CD14-positive monocyte (primary cell): ENCODE measurements at places on chromosomes 7 and 10. TPM values are rescaled to one million over a fixed set of nuclear protein-coding genes. Genes with fewer than 3 reads are reported as not detected.
A peak's percentile ranks its signal among the peaks of the same experiment; 100 is the strongest.

GRCh38 chr7:45325378-45325777 is 167.8 kb downstream of the RAMP3 start:
- no peak for DNase-seq

DNA sequence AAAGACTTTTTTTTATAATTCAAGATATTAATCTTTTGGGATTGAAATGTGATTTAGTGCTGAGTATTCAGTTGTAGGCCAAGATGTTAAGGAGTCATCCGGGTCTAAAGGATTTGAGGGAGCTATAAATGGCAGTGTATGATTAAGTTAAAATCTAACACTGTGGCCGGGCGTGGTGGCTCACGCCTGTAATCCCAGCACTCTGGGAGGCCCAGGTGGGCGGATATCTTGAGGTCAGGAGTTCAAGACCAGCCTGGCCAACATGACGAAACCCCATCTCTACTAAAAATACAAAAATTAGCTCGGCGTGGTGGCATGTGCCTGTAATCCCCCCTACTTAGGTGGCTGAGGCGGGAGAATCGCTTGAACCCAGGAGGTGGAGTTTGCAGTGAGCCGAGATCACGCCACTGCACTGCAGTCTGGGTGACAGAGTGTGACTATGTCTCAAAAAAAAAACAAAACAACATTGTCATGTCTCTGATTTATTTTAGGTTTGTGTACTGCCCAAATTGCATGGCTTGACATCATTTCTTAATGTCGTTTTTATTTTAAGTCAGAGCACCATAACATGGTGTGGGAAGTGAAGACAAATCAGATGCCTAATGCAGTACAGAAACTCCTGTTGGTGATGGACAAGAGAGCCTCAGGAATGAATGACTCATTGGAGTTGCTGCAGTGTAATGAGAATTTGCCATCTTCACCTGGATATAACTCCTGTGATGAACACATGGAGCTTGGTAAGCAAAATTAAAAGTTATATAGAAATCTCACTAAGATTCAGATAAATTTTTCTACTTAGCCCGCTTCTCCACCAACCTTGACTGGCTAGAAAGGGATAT is 10.7 kb downstream of the HBP1 start:
- no peak for DNase-seq

DNA sequence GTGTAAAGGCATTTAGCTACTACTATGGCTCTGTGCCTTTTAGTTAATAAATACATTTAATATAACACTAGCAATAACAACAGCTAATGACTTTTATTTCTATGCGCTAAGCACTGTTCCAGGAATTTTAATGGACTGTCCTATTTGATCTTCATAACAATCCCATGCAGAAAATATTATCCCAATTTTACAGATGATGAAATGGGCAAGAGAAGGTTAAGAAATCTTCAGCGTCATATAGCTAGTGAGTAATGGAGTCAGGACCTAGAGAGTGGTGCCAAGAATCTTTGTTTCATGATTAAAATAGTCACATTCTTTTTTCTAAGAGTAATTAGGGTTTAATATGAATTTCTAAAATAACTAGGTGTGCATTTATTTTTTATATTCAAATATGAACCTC is 32.4 kb downstream of the ACTA2 start:
- no peak for DNase-seq

DNA sequence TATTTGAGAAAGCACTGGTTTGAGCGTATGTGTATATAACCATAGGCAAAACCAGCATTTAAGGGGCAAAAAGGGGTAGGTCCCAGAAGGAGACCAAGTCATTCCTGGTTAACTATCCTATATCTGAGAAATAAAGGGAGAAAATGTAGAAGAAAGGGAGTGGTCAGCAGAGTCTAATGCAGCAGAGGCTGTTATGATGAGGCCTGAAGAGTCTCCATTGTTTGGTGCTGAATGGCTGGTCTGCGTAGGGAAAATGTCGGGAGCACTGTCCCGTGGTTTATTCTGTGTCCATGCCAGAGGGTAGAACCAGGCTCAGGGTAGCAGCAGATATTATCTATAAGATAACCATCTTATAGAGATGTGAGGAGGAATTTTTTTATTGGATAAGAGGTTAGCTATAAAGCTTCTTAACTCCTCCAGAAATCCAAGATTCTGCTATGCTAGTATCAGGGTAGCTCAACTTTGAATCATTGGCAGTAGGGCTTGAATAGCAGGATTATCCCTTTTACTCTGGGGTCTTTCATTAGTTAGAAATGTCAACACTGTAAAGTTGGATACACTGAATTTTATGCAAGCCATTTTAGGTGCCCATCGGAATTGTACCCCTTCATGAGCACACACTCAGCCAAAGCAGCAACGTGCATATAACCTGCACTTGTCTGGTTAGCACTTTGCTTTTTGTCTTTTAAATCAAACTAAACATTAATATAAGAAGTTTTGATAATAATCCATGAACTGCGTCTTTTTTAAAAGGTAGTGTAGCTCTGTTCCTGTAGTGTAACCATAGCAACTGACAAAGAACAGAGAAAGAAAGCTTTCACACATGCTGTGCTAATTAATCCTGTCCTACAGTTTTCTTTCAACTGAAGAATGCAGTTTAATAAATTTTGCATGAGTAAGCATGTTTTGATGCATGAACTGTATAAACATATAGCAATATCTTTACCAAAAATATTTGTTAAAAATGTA is 312.0 kb upstream of the FZD1 start:
- no peak for DNase-seq

DNA sequence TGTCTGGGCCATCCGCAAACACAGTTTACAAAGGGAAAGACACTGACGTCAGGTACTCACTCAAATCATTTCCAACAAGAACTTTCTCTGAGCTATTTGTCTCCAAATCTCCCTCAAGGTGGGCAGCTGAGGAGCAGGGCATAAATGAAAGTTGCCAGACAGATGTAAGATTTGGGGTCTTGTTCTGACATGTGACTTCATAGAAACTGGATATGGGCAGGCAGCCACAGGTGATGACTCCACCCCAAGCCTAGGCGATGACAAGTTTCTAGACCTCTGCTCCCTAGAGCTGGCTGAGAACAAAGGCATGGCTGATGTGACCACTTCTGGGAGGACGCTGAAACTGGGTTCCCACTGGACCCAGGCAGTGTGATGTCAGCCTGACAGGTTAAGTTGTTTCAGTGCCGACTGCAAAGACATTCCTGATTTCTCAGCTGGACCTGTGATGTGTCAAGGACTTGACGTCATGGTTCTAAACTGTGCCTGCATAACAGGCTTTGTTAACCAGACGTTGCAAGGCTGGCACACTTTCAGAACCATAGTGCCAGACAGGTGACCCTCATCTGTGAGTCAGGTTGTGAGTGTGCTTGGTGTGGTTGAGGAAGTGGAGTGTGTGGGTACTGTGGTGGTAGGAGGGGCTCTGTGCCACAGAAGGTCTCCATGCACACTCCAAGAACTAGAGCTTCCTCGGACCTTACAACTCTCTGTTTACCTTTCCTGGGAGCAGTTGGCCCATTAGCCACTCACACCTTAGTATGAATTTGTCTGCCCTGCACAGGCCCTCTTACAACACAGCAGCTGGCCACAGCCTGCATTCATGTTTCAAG is 39.9 kb upstream of the EBF3 start:
- no peak for DNase-seq

DNA sequence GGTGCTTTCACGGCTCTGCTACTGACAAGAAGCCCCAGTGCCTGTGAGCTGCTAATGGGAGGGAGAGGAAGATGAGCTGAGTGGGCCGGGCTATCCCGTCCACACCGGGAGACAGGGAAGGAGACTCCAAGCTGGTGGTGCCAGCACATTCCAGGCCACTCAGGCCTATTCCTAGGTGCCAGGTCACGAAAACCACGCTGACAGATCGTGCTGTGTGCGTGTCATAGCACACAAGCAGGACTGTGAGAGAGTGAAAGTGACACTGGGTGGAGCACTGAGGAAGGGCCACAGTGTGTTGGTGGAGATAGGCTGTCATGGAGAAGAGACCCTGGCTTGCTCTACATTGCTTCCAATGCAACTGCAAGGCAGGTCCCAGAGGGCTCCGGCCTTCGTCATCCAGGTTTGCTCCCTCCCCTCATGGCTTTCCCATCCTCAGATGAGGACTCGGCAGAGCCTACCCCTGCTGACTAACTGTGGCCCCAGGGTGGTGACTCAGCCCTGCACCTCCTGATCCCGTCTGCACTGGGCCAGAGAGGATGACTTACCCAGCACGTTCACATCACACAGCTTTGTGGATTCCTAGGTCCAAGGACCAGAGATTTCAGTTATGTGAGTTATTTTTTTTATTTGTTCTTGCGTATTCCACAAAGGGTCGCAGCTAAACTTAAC is 167.3 kb downstream of the EGFR start:
- DNase-seq, result no peak

GRCh38 chr7:39674406-39674805 is 51.0 kb downstream of the RALA start:
- no peak for DNase-seq

- no peak for DNase-seq
Observed at GRCh38 chr10:62900829-62901571, 84.8 kb upstream of the EGR2 start.

DNA sequence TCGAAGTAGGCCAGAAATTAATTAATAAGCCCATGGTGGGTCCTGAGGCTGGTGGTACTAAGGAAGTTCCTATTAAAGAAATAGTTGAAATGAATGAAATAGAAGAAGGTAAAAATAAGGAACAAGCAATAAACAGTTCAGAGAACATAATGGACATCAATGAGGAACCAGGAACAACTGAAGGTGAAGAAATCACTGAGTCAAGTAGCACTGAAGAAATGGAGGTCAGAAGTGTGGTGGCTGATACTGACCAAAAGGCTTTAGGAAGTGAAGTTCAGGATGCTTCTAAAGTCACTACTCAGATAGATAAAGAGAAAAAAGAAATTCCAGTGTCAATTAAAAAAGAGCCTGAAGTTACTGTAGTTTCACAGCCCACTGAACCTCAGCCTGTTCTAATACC is 36.0 kb downstream of the SLK start:
- peak; percentile 50 for DNase-seq

- peak; percentile 76 for DNase-seq
Observed at GRCh38 chr7:76318488-76319353, 16.2 kb downstream of the HSPB1 start.

DNA sequence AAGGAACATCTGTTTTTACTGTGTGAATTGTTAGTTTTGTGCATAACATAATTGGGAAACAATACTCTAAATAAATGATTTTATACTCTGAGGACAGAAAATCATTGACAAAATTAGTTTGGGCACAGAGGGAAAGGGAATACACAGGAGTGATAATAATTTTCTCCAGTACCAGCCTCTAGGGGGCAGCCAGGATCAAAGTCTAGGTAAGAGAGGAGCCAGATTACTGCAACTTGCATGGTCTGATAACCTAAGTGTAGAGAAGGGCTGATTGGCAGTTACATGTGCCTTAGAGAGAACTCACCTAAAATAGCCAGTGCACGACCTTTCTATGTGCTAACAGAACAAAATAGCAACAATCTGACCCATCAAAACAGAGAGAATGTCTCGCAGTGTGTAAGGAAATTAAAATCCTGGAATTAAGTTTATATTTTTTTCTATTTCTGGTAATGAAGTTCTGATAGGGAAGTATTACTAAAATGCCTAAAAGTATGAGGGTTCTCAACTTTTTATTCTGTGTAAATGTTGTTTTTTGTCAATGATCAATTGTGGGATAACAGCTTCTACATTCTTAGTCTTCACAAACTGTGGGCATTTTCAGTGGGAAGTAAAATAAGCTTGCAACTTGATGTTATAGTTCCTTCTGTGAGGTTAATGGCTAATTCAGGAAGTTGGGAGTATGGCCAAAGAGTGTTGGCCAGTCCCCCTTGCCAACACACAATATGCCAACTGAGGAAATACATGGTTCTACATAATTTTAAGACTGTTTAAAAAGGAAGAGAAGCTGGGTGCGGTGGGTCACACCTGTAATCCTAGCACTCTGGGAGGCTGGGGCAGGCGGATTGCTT is 66.4 kb downstream of the EXOC6 start:
- peak; percentile 13 for DNase-seq

Gene MLXIPL
- polyA plus RNA-seq, result 0.15 TPM

Gene IDI1
- 46.9 TPM for polyA plus RNA-seq

Gene CPA2
- polyA plus RNA-seq, result not detected
